ENCODE measurements at places on chromosomes 5 and 9.

GRCh38 chr5:1488882-1489680 is 34.7 kb downstream of the LPCAT1 start:
- peaks cover 5% of the 10 kb centered on the region for H3K4me1 ChIP-seq
- DNase-seq, result no peak
- H3K4me3 ChIP-seq, result no peak overlapping the region
- peaks cover 100% of the 10 kb centered on the region for H3K36me3 ChIP-seq
- peak overlapping the region; percentile 24 for H3K27ac ChIP-seq

DNA sequence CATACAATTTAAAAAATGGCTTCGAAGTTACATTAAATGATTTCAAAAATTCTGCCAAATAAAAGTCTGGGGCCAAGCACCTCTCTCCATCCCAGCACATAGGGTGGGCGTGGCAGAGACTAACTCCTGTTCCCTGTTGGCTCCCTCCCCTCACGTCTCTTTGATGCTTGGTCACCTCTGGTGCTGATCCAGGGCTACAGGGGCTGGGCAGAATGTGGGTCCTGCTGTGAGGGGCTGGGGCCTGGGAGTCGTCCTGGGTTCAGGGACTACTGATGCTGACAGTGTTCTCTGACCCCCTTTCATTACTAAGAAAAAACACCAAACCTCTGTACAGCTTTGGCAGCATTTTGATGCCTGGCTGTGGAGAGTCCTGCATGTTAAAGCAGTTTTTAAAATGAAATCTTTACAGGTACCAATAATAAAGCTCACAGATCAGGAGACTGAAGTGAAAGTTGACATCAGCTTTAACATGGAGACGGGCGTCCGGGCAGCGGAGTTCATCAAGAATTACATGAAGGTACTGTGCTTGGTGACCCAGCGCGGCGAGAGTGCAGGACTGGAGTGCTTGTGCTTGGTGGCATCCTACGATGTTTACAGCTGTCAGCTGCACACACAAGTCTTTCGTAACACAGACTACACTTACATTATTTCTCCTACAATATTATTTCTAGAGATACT is 29.0 kb downstream of the TENT4A start:
- peaks cover 1% of the 10 kb centered on the region for H3K4me1 ChIP-seq
- no peak overlapping the region for H3K4me3 ChIP-seq
- H3K27me3 ChIP-seq, result no peaks in the 10 kb centered on the region
- H3K36me3 ChIP-seq, result peaks cover 36% of the 10 kb centered on the region
- no peak overlapping the region for H3K27ac ChIP-seq

GRCh38 chr5:174272671-174273070 is 227.2 kb downstream of the NSG2 start:
- H3K36me3 ChIP-seq, result no peaks in the 10 kb centered on the region
- H3K27me3 ChIP-seq, result no peaks in the 10 kb centered on the region
- H3K27ac ChIP-seq, result no peak overlapping the region
- no peak overlapping the region for H3K4me3 ChIP-seq

- peaks cover 75% of the 10 kb centered on the region for H3K36me3 ChIP-seq
- DNase-seq, result no peak
- no peak overlapping the region for H3K27ac ChIP-seq
- H3K4me1 ChIP-seq, result peaks cover 3% of the 10 kb centered on the region
- no peaks in the 10 kb centered on the region for H3K27me3 ChIP-seq
Observed at GRCh38 chr9:131167146-131167692, 41.8 kb downstream of the NUP214 start.

DNA sequence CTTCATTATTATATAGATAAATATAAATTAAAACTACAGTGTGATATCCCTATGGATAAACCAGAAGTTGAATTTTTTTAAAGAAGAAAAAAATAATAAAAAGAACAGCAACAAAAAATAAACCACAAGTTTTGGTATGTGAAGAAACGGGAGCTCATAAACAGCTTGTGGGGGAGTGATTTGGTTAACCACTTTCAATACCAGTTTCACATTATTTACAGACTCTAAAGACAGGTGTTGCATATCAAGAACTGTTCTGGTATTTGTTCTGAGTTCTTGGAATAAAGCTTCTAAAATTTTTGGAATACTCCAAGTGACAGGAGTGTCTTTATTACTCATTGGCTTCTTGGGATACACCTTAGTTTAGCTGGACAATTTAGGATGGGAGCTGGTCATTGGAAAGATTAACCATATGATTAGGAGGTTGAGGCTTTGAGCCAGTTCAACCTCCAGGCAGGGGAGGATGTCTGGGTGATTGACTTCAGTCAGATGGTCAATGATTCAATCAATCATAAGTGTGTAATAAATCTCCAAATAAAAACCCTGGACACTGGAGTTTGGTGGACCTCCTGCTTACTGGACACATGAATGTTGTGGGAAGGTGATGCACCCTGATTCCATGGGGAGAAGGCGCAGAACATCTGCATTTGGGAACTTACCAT is 2223.1 kb upstream of the C9orf72 start:
- no peaks in the 10 kb centered on the region for H3K27me3 ChIP-seq
- no peaks in the 10 kb centered on the region for H3K36me3 ChIP-seq
- no peaks in the 10 kb centered on the region for H3K4me1 ChIP-seq
- DNase-seq, result no peak
